ENCODE measurements at places on chromosomes 6 and 20.

GRCh38 chr6:112683926-112684325, 336.8 kb downstream of the RFPL4B start:
- no peak for DNase-seq

DNA sequence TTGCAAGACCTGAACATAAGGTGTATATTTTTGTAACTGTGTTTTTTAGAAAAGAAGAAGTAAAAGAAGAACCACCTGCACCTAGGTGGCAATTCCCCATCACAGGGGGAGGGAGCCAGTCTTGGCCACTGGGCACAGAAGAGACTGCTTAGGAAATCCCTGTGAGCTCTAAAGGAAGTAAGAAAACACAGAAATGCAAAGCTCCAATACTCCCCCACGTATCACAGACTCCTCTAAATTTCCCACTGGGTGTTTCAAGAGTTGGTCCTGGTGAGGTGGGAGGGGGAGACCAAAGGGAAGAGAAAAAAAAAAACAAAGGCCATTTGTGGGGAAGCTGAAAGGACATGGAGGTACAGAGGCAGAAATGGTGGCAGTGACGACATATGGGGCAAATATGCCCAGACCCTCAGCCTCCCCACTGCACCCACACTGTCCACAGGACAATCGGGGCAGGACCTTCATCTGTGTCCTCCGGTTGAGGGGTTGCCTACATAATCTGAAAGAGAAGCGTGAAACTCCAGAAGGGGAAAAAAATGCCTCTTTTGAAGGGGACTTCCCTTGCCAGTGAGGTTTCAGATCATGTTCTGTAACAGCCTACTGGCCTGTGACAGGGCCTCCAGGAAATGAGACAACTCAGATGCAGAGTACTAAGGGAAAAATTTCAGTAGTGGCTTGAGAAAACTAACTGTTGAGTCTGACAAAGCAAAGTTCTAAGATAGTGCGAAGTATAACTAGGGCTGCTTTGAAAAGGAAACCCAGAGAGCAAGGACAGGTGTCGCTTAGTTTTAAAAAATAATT, 226.2 kb upstream of the MARCKS start:
- no peak for DNase-seq

- DNase-seq: no peak
These were observed 44.8 kb upstream of the AFDN start for GRCh38 chr6:167781868-167782267.

DNA sequence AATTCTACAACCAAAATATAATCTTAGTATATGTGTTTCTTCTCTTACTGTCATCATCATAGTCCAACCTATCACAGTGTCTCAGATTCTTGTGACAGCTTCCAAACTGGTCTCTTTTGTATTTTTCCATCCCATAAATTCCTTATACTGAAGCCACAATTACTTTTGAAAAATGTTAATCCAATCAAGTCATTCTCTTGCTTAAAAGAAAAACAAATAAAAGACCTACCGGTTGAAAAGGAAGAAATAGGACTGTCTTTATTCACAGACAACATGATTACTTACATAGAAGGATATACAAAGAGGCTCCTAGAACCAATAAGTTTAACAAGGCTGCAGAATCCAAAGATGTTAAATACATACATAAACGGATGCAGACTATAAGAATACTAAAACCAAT, 339.9 kb downstream of the RNGTT start:
- DNase-seq: no peak

DNA sequence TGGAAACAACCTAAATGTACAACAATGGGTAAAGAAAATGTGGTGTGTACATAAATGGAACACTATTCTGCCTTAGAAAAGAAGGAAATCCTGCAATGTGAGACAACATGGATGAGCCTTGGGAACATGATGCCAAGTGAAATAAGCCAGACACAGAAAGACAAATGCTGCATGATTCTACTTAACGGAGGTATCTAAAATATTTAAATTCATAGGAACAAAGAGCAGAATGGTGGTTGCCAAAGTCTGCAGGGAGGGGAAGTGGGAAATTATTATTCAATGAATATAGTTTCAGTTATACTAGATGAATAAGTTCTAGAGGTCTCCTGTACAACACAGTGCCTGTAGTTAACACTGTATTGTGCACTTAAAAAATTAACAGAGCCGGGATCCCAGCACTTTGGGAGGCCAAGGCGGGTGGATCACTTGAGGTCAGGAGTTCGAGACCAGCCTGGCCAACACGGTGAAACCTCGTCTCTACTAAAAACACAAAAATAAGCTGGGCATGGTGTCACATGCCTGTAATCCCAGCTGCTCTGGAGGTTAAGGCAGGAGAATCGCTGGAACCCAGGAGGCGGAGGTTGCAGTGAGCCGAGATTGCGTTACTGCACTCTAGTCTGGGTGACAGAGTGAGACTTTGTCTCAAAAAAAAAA, 71.4 kb upstream of the SNX9 start:
- DNase-seq: no peak

GRCh38 chr6:85360794-85361642, 88.9 kb upstream of the NT5E start:
- DNase-seq: no peak

DNA sequence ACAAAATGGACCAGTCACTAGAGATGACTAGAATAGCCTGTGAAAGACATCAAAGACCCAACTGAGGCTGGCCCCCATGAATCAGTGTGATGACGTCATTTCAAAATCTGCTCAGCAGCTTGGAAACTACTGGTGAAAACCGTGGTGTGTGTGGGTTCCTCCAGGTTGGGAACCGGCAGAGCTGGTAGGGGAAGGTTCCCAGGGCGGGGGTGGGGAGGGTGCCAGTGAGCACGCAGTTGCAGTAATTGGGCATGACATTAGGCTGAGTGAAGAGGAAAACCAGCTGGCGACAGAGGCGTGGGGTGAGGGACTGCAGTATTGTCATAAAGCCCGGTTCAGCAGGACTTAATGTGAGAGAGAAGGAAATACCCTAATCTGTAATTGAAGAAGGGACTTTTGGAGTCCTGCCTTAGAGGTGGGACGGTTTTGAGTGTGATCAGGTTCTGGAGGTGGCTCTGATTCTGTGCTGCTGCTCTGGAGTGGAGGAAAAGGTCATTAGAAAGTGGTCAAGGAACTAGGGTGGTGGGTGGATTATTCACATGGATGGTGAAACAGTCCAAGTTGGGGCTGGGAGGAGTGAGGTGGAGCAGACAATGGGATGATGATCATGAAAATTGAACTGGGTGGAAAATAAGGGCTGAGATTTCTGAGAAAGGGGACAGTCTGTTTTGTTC, 52.0 kb upstream of the MTHFD1L start:
- DNase-seq: no peak

- no peak for DNase-seq
These were observed 22.7 kb downstream of the THEMIS start for GRCh38 chr6:127878115-127878514.

DNA sequence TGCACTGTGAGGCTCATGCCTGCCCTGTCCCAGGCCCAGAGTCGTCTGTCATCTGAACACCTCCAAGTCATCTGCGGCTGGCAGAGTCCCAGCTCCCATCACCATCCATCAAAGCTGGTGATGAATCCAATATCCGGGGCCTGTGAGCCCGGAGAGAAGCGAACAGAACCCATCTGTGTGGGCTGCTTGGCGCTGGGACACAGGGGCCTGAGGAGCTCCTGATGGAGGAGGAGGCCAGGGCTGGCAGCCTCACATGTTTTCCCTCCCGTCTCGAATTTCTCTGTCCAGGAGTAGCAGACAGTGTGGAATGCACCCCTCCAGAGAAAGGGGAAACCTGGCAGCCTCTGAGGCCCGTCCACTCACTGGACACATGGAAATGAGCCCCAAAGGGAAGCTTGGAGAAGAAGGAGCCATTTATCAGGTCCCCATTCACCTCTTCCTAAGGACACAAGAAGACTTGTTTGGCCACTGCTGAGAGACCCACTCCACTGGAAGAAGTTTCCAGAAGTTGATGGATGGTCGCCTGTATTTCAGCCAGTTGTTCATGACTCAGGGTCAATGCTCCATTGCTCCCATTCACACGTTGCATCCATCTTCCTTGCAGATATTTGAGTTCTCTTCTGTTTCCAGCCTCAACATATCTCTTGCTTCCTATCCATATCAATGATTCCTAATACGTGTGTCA, 307.5 kb upstream of the SULF2 start:
- DNase-seq: no peak

DNA sequence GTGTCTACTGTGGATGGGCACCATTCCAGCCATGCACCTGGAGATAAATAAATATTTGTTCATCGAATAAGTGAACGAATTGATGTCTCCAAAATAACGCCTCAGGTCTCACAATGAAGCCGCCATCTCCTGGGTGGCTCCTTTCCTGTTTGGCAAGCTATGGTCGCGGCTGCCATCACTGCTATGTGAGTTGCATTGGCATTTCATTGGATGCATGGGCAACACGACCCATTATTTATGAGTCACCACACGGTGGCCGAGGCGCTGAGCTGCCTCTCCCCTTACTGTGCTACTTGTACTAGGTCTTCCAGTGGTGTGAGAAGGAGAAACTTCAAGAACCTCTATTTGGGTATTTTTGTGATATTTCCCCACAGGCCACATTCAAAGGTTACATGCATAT, 21.3 kb upstream of the PDE10A start:
- no peak for DNase-seq

DNA sequence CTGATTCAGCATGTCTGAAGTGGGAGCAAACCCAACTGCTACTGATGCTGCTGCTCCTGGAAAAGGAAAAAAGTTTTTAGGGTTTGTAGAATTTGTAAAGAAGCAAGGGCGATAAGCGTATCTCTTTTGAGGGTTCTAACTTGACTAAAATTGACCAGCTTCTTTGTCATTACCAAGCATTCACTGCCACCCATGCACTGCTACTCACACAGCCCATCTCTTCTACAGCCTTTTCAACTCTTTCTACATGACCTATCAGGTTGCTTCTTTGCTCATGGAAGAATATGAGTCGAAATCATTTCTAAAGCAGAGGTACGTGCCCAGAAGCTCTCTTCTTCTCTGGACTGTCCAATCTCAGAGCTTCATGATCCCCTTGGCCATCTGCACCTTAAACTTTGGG, 570.9 kb downstream of the EPHA7 start:
- DNase-seq: no peak

- no peak for DNase-seq
These were observed 13.5 kb upstream of the HLA-DQA1 start for GRCh38 chr6:32623693-32624092.

DNA sequence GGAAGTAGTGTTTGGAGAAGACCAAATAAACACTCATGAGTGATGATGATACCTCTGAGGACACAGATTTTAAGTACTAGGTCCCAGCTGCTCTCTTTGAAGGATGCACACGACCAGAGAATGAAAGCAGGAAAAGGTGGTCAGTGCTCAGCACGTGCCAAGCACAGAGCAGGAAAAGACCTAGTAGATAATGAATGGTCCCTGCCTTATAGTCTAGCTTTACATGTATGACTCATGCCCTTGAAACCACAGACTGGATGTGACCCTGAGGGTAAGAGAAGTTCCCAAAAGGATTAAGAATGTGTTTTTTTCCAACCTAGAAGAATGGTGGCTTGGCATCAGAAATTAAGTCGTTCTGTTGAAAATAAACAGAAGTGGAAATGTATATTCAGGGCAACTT, 2.8 kb upstream of the MC3R start:
- no peak for DNase-seq

DNA sequence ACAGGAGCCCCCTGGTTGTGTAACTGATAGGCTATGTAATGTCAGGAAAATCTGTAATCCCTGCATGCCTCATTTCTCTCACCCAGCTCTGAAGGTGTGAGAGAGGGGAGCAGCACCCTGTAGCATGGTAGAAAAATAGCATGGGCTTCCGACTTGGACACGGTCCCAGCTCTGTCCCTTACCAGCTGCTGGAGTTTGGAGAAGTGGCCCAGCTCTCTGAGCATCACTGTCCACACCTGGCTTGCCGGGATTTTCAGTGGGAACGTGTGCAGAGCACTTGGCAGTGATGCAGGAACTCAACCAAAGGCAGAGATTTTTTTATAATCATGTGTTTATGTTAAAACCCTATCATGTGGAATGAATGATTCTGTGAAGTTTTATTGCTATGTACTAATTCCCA, 34.6 kb downstream of the STK35 start:
- DNase-seq: no peak

- no peak for DNase-seq
These were observed 36.2 kb upstream of the PLCB1 start for GRCh38 chr20:8095648-8096572.

DNA sequence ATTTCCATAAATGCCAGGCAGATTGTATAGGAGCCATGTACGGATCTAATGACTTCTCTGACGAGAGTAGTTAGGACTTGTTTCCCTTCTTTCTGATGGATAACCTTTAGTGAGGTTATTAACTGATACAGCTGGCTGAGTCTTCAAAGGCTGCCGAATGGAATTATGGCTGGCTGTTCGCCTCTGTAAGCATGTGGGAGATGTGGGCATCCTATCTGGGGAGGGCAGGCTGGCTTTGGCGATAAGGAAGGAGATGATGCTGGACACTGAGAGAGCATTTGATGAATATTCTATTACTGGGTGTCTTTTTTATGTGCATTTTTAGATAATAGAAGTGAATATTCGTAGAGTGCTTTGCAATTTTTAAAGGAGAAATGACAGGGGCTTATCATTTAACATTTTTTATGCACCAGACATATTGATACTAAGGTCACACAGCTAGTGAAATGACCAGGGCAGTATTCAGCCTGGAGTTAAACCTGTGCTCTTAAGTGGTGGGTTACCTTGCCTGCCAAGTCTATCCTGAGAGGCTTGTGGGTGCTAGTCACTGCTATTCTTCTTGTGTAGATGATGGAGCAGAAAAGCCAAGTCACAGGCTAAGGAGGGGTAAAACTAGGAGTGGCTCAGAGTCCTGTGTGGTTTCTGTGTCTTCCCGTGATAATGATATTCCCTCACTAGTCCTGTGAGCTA, 3.1 kb downstream of the PBOV1 start:
- DNase-seq: no peak

GRCh38 chr6:110295451-110296165, 62.5 kb downstream of the METTL24 start:
- no peak for DNase-seq

All from activated naive CD4-positive, alpha-beta T cell (primary cell).